Lung (tissue), 17 donors: ENCODE measurements at places on chromosomes 3 and 15. TPM values are rescaled to one million over a fixed set of nuclear protein-coding genes. Genes with fewer than 3 reads are reported as not detected.

DNA sequence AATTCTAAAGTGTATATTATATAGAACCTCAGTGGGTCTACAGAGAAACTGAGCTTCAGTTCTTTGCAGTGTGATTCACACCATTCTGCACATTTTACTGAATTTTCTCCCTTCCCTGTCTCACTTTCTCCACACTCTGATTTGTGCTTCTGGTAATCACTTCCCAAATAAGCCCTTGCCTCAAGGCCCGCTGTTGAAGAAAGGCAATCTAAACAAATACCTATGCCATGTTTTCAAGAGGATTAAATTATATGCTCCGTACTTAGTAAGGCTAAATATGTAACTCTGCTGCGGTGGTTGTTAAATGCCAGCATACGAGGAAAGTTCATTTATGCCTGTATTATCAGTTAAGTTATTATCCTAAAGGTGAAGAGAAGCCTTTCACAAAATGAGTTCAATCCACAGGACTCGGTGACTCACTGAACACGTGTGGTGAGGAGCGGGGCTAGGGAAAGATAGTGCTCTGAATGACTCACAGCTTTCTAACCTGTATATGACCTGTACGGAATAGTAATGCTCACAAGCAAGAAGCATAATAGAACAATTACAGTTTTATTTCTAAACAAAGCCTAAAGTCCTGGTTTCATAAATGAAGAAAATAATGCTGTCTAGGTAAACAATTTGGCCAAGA is 25.1 kb downstream of the CNTN6 start:
- no peaks in the 10 kb centered on the region for H3K36me3 ChIP-seq
- no peak for DNase-seq
- H3K4me3 ChIP-seq: no peak overlapping the region

GRCh38 chr3:70744536-70744935 is 432.1 kb upstream of the MDFIC2 start:
- no peaks in the 10 kb centered on the region for H3K36me3 ChIP-seq
- no peaks in the 10 kb centered on the region for H3K4me1 ChIP-seq
- DNase-seq: no peak
- no peak overlapping the region for H3K4me3 ChIP-seq
- H3K27me3 ChIP-seq: no peaks in the 10 kb centered on the region

FSTL1 gene
- total RNA-seq: 544 TPM

DNA sequence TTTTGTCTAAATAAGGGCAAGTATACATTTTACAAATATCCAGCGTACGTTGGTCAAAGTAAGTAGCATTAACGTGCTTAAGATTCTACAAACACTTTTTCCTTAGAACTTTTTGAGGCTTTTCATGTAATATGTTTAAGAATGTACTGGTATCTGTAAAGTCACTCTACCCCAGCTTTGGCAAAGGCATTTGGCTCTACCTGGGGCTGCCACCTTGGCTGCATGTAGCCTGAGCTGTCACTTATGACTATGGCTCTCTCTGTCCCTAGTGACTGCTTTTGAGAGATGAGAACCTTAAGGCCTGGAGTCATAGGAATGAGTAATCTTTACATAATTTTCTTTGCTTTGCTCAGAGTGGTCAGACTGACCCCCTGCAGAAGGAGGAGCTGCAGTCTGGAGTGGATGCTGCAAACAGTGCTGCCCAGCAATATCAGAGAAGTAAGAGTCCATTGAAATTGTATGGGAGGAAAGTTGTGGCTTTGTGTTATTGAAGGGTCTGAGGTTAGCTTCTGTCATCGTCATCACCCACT is 61.2 kb downstream of the IQGAP1 start:
- peaks cover 39% of the 10 kb centered on the region for H3K36me3 ChIP-seq
- H3K27ac ChIP-seq: no peak overlapping the region
- H3K27me3 ChIP-seq: no peaks in the 10 kb centered on the region
- H3K4me1 ChIP-seq: no peaks in the 10 kb centered on the region
- H3K4me3 ChIP-seq: no peak overlapping the region

DNA sequence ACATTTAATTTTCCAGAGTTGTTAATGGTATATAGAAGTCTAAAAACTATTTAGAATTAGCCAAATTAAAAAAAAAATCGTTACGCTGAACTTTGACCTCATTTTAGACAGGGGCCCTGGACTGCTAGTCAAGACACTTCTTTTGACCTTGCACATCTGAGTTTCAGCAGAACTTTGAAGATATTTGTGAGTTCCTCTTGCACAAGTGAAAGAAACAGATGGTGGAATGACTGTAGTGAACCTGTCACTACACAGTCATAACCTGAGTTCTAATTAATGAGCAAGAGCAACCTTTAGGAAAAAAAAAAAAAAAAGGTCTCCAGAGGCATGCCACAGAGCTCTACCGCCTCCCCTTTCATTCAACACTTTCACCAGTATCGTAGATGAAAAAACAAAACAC is 5.3 kb downstream of the MYO5C start:
- DNase-seq: no peak
- H3K27ac ChIP-seq: no peak overlapping the region
- peaks cover 21% of the 10 kb centered on the region for H3K4me1 ChIP-seq
- no peaks in the 10 kb centered on the region for H3K27me3 ChIP-seq
- H3K36me3 ChIP-seq: no peaks in the 10 kb centered on the region
- no peak overlapping the region for H3K4me3 ChIP-seq

DNA sequence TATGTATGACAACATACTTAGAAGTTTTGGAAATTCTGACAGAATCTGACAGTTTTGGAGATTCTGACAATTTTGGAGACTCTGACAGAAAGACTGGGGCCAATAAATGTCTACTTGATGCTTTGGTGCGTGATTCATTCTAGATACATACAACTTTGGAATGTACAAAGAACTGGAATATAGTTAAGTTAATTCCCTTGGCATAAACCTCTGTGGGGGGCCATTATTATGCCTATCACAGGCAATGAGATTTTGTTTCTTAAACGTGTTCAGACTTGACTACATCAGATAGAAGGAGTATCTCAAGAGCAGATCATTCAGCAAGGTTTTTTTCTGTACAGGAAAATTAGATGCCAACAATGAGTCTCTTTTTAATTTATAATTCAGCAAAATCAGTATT is 617.6 kb upstream of the ZNF717 start:
- H3K27ac ChIP-seq: no peak overlapping the region
- no peaks in the 10 kb centered on the region for H3K27me3 ChIP-seq
- no peaks in the 10 kb centered on the region for H3K4me1 ChIP-seq
- no peak for DNase-seq
- no peak overlapping the region for H3K4me3 ChIP-seq
